ENCODE measurements at places on chromosomes 2 and 18.

DNA sequence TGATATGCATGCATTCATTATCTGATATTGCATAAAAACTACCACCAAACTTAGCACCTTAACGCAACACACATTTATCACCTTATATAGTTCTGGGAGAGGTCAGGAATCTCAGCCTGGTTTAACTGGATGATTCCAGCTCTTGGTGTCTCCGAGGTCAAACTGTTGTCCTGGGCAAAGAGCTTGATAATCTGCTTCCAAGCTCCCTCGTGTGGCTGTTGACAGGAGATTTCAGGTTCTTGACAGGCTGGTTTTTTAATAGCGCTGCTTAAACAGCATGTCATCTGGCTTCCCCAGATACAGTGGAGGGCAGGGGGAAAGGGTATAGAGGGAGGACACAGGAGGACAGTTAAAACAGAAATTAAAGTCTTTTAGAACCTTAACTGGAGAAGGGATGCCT is 785.0 kb downstream of the CNTNAP5 start:
- DNase-seq: no peak

- DNase-seq: no peak
Observed at GRCh38 chr2:7377916-7378569, 460.8 kb downstream of the RNF144A start.

GRCh38 chr2:71898851-71899681 is 248.6 kb downstream of the CYP26B1 start:
- DNase-seq: no peak

GRCh38 chr2:197240421-197241041 is 70.0 kb downstream of the ANKRD44 start:
- no peak for DNase-seq

- DNase-seq: no peak
Observed at GRCh38 chr2:164826293-164827243, 15.1 kb downstream of the COBLL1 start.

DNA sequence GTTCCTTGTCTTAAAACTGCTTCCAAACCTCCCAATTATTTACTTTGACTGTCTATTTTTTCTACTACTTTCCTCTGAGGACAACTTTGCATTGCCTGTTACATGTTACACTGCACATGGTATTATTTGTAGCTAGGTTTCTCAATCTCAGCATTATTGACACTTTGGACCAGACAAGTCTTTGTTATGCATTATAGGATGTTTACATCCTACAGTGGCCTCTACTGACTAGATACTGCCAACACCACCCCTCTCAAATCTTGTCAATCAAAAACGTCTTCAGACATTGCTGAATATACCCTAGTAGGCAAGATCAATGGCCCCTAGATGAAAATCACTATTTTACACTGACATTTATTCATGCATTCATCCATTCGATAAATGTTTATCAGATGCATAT is 129.6 kb upstream of the DNAJC10 start:
- DNase-seq: no peak
